ENCODE measurements at places on chromosomes 4 and X.

GRCh38 chr4:133157460-133158160 is 8.5 kb downstream of the PCDH10 start:
- DNase-seq: no peak

GRCh38 chr4:6359536-6360308 is 90.1 kb downstream of the WFS1 start:
- no peak for DNase-seq

DNA sequence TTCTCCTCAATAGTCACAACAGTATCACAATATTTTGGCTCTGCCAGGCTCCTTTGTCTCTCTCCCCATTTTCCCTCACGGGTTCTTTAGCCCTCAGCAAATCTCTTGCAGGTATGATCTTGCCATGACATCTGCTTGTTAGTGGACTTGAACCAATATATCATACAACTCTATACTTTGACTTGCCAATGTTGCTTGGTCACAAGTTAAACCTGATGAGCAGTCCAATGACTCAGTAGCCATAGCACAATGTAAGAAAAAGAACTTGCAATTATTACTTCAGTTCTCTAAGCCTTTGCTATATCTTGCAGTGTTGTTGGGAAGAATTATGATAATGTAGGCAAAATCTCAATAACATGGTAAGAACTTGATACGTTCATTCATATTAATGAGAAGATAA is 174.6 kb upstream of the NRK start:
- no peak for DNase-seq

- DNase-seq: no peak
These were observed 112.3 kb downstream of the NYX start for GRCh38 chrX:41559235-41560052.

- DNase-seq: no peak
These were observed 158.5 kb downstream of the NSUN7 start for GRCh38 chr4:40908297-40908696.

- no peak for DNase-seq
These were observed 15.9 kb downstream of the SH3TC1 start for GRCh38 chr4:8215001-8215427.

All from NK-92 treated with Interleukin-12 subunit alpha and Interleukin-12 subunit beta, amount 100 ng/mL, for 24 hours (cell line).